ENCODE measurements at places on chromosomes 3 and 15. TPM values are rescaled to one million over a fixed set of nuclear protein-coding genes. Genes with fewer than 3 reads are reported as not detected.

- H3K27ac ChIP-seq: no peak overlapping the region
- H3K27me3 ChIP-seq: peaks cover 26% of the 10 kb centered on the region
- DNase-seq: no peak
- H3K4me1 ChIP-seq: no peaks in the 10 kb centered on the region
Observed at GRCh38 chr15:29571792-29572431, 250.4 kb downstream of the TJP1 start.

DNA sequence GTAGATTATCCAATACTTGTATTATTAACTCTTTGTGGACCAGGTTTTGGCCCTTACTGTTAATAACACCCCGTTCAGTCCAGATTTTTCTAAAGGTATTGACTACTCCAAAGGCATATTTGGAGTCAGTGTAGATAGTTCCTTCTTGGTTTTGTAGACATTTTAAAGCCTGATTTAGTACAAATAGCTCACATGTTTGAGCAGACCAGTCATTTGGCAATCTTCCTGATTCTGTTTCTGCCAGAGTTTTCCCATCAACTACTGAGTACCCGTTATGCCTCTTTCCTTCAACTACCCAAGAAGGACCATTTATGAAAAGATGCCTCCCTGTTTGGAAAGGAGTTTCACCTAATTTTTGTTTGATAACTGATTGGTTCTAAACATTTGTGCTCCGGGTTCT, 82.0 kb downstream of the CHCHD4 start:
- no peaks in the 10 kb centered on the region for H3K36me3 ChIP-seq
- no peak for DNase-seq
- no peaks in the 10 kb centered on the region for H3K27me3 ChIP-seq
- no peaks in the 10 kb centered on the region for H3K4me1 ChIP-seq
- no peak overlapping the region for H3K4me3 ChIP-seq

The NRG4 gene
- not detected for total RNA-seq

The GOLGA6L7 gene
- total RNA-seq: not detected

DNA sequence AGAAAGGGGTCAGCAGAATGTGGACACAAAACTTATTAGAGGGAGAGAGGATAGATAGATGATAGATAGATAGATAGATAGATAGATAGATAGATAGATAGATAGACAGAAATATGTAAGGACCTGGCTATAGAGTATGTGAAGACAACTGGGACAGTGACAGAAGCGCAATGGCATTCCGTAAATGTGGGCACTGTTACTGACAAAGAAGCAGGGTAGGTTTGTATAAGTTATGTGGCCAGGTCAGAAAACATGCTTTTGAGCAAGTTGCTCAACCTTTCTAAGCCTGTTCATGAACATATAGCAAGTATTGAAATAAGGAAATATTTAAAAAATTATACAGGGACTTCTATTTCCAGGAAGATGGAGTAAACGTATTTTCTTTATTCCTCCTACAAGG, 17.3 kb upstream of the SNTN start:
- H3K27me3 ChIP-seq: no peaks in the 10 kb centered on the region
- no peaks in the 10 kb centered on the region for H3K36me3 ChIP-seq
- no peak overlapping the region for H3K27ac ChIP-seq
- no peak for DNase-seq
- no peaks in the 10 kb centered on the region for H3K4me1 ChIP-seq

DNA sequence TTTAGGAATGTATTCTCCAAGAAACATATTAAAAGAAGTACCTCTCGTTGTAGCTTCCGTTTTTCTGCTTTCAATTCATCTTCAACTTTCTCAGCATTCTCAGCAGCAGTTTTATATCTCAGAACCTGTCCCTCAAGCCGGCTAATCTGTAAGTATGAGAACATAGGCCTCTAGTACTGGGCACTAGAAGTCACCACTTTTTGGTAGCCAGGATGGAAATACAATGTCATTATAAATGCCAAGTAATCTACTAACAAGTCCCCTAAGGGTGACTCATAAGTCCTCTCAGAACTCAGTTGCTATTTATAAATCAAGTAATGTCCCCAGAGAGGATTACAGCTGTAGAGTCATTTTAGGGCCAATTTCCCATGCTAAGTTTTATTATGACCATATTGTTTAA, 61.1 kb downstream of the MLH1 start:
- H3K27ac ChIP-seq: peak overlapping the region; percentile 19
- no peaks in the 10 kb centered on the region for H3K4me1 ChIP-seq
- H3K4me3 ChIP-seq: no peak overlapping the region
- no peaks in the 10 kb centered on the region for H3K27me3 ChIP-seq
- no peak for DNase-seq

- H3K27me3 ChIP-seq: no peaks in the 10 kb centered on the region
- peak overlapping the region; percentile 68 for H3K27ac ChIP-seq
- H3K4me3 ChIP-seq: no peak overlapping the region
- peak; percentile 88 for DNase-seq
- peaks cover 4% of the 10 kb centered on the region for H3K4me1 ChIP-seq
Observed at GRCh38 chr3:123390865-123391600, 57.9 kb downstream of the ADCY5 start.

- H3K27me3 ChIP-seq: no peaks in the 10 kb centered on the region
- H3K27ac ChIP-seq: no peak overlapping the region
- no peak for DNase-seq
- no peak overlapping the region for H3K4me3 ChIP-seq
Observed at GRCh38 chr3:116811754-116812153, 102.2 kb downstream of the TUSC7 start.
